Kidney capillary endothelial cell (primary cell): ENCODE measurements at places on chromosomes 7 and 10.

GRCh38 chr10:107264742-107265141 lies 100.2 kb upstream of the SORCS1 start:
- DNase-seq: no peak

- DNase-seq: no peak
These were observed 9.2 kb upstream of the PWWP2B start for GRCh38 chr10:132387764-132388210.

GRCh38 chr7:15494711-15495110 lies 67.1 kb downstream of the AGMO start:
- no peak for DNase-seq

DNA sequence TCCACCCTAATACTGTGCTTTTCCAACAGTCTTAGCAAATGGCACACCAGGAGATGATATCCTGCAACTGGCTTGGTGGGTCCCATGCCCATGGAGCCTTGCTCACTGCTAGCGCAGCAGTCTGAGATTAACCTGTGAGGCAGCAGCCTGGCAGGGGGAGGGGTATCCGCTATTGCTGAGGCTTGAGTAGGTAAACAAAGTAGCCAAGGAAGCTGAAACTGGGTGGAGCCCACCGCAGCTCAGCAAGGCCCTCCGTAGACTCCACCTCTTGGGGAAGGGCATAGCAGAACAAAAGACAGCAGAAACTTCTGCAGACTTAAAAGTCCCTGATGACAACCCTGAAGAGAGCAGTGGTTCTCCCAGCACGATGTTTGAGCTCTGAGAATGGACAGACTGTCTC lies 399.0 kb downstream of the CCSER2 start:
- no peak for DNase-seq

DNA sequence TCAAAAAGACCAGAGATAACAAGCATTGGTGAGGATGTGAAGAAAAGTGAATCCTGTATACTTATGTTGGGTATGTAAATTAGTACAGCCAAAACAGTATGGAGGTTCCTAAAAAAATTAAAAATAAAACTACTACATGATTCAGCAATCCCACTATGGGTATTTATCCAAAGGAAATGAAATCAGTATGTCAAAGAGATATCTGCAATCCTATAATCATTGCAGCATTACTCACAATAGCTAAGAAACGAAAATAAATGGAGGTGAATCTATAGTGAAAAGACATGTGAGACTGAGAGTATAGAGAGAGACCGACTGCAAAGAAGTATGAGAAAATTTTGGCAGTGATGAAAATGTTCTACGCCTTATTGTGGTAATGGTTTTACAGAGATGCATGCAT lies 139.2 kb upstream of the TMEM168 start:
- DNase-seq: no peak

DNA sequence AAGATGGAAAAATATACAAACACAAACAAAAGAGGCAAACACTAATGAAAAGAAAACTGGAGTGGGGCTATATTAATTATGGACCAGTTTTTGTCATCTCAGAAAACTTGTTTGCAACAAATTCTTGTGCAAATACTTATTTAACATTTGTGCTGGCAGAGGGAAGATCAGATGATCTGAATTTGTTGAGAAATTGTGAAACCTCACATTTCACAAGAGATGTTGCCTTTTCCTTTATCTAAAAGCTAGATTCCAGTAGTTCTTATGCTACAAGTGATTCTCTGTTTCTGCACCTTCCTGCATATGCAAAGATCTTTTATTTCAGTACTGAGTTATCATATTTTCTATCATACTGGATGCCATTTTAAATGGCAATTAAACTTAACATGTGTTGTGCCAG lies 320.7 kb downstream of the SUGCT start:
- DNase-seq: no peak

GRCh38 chr10:1059902-1060301 lies 3.7 kb downstream of the WDR37 start:
- no peak for DNase-seq

GRCh38 chr10:114234132-114234531 lies 4.9 kb upstream of the VWA2 start:
- no peak for DNase-seq

GRCh38 chr10:129761197-129761972 lies 202.7 kb downstream of the EBF3 start:
- no peak for DNase-seq

DNA sequence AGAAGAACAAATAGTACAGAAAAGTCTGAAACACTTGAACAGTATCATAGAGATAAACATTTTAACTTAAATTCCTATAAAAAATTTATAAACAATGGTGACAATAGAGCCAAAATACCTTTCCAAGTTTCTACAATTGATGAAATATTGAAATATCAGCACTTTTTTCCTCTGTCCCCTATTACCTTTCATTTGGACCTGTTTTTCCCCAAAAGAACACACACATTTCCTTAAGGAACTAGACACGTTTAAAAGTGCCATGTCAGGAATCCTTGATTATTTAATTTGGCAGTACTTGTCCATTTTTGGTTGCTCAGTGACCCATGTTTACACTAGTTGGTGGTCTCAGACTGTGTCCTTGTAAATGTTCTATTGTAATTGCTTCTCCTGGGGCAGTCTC lies 162.6 kb downstream of the CTNNA3 start:
- DNase-seq: no peak

DNA sequence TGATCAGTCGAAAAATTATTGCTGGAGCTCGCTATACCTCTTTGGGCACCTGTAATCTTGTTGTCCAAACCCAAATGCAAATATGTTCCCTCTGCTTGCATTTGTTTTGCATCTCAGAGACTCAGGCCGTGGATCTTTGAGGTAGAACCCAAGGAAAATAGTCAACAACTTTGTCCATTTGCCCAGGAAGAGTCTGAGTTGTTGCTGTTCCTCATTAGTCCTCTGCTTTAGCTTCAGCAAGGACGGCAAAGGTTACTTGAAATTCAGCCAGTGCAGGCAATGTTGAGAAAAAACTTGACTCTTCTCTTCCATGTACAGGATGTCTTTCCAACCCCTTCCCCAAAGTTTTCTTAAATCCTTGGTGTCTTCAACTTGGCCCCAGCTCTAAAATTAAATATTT lies 45.8 kb downstream of the PDK4 start:
- no peak for DNase-seq

DNA sequence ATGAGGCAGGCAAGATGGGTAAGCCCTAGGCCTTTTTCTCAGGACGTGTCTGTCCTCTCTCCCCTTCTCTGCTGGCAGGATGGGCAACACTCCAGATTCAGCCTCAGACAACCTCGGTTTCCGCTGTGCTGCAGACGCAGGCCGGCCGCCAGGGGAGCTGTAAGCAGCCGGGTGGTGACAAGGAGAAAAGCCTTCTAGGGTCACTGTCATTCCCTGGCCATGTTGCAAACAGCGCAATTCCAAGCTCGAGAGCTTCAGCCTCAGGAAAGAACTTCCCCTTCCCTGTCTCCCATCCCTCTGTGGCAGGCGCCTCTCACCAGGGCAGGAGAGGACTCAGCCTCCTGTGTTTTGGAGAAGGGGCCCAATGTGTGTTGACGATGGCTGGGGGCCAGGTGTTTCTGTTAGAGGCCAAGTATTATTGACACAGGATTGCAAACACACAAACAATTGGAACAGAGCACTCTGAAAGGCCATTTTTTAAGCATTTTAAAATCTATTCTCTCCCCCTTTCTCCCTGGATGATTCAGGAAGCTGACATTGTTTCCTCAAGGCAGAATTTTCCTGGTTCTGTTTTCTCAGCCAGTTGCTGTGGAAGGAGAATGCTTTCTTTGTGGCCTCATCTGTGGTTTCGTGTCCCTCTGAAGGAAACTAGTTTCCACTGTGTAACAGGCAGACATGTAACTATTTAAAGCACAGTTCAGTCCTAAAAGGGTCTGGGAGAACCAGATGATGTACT lies 13.1 kb downstream of the PHKG1 start:
- peak; percentile 73 for DNase-seq

DNA sequence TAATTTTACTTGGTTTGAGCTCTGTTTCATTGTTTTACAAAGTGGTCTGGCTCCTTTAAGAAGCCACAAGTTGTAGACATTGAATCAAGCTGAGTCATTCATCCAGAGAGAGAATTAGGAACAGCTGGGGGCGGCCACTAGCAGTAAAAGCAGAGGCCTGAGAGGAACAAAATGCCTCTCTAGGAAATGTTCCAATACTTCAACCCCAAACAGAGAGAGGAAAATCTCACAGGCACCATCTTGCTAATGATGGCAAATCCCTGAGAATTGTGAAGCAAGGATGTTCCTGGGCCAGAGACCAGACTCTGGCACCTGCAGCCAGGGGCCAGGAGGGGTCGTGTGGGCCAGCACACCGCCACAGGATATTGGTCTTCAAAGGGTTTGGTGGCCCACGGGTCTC lies 26.5 kb upstream of the TRIL start:
- DNase-seq: peak; percentile 58

- no peak for DNase-seq
These were observed 282.3 kb downstream of the TWIST1 start for GRCh38 chr7:18835001-18835690.

- DNase-seq: peak; percentile 12
These were observed 118.9 kb downstream of the APBB1IP start for GRCh38 chr10:26556748-26557640.

GRCh38 chr10:113520690-113521474 lies 32.0 kb upstream of the HABP2 start:
- peak; percentile 71 for DNase-seq

GRCh38 chr7:100378114-100378755 lies 4.9 kb downstream of the PILRA start:
- no peak for DNase-seq

GRCh38 chr7:139044813-139045794 lies 9.3 kb upstream of the ZC3HAV1L start:
- no peak for DNase-seq

DNA sequence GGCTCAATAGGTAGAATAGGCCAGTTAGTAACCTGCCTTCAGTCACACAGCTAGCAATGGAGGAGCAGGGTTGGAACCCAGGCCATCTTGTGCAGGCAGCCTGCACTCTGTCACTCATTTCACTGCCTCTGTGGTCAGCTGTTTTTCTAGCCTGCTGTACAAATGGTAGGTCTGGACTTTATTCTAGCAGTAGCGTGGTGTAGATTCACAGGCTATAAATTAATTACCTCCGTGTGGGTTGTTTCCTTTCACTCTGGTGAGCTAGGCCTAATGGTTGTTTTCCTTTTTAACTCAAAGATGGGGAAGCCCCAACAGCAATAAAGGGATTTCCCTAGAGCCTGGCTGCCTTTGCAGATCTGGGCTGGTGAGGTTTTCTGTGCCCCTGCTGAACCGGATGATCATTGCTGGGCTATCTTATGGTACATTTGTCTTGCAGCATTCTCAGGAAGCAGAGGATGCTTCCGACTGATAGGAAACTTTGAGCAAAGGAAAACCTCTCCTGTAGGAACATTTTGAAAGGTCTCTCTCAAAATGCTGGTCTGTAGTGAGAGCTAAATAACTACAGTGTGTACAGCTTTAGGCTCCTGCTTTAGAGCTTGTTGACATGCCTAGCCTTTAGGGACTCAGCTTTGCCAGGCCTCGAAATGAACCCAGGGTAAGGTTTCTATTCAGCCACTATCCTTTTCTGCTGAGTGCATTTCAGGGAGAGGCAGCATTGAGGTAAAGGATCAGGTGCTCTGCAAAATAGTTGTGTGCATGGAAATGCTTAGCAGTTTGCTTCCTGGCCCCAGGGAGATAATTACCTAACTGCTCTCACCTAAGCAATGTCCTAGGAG lies 157.4 kb downstream of the ST7 start:
- no peak for DNase-seq

DNA sequence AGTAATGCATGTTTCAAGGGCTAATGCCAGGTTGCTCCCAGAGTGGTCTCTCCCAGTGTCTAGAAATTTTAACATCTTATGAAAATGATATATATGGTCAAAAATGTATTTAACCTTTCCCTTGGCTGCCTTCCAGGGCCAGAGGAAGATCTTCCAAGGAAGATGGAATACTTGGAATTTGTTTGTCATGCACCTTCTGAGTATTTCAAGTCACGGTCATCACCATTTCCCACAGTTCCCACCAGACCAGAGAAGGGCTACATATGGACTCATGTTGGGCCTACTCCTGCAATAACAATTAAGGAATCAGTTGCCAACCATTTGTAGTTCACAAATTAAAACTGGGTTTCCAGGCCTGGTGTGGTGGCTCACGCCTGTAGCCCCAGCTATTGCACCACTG lies 9.0 kb downstream of the GATAD1 start:
- DNase-seq: no peak

GRCh38 chr10:93152136-93152535 lies 78.4 kb downstream of the CYP26A1 start:
- no peak for DNase-seq

GRCh38 chr10:30028006-30028737 lies 31.2 kb downstream of the JCAD start:
- DNase-seq: no peak

DNA sequence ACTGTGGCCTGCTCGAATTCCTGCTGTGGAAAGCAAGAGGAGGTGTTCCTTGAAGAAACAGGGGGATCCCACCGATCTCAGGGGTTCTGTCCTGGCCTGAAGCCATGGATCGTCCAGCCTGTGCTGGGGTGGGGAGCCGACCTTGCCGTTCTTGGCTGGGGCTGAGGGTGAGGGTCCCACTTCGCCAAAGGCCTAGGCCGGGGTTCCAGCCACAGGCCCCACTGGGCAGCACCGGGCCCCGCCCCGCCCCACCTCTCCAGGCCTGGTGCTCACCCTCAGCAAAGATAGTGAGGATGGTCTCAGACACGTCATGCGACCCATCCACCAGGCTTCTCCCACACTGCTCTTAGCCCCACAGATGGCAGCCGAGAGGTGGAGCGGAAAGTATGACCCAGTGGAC lies 51.4 kb upstream of the ZNF716 start:
- no peak for DNase-seq

- DNase-seq: no peak
These were observed 71.8 kb downstream of the SEMA3D start for GRCh38 chr7:85115006-85115405.

DNA sequence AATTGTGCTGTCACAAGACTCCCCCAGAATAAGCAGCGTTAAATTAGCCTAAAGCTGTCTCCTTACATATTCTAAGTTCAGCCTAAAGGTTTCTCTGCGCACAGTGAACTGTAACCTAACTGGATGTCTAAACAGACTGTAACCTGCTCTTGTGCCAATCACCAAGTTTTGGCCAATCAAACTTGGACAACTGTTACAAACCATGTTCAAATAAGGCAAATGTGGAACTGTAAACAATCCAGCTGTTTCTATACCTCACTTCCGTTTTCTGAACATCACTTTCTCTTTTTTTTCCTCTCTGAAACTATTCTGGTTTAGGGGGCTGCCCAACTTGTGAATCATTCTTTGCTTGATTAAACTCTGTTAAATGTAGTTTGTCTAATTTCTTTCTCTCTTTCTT lies 252.2 kb upstream of the HABP2 start:
- no peak for DNase-seq

GRCh38 chr7:121196286-121196685 lies 132.5 kb upstream of the WNT16 start:
- no peak for DNase-seq
